ENCODE measurements at places on chromosomes 7 and 10.

GRCh38 chr10:87177-88080 is 38.3 kb upstream of the TUBB8 start:
- no peak for DNase-seq

GRCh38 chr7:114931656-114932011 is 9.7 kb downstream of the MDFIC start:
- peak; percentile 71 for DNase-seq

DNA sequence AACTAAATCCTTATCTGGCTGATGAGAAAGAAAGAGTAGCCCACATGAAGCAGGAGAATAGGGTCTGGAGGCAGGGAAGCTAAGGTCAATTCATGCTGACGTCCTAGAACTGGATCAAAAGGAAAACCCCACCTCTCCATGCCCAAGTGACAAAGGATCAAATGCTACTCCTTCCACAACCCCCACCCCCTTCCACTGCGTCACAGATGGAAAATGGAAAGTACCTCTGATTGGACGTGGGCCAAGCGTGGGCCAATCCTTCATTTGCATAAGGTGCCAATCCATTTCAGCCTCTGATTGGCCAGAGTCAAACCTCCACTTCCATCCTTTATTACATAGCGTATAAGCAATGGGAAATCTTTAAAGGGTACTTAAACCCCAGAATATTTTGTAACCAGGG is 431.3 kb upstream of the ETV1 start:
- no peak for DNase-seq

DNA sequence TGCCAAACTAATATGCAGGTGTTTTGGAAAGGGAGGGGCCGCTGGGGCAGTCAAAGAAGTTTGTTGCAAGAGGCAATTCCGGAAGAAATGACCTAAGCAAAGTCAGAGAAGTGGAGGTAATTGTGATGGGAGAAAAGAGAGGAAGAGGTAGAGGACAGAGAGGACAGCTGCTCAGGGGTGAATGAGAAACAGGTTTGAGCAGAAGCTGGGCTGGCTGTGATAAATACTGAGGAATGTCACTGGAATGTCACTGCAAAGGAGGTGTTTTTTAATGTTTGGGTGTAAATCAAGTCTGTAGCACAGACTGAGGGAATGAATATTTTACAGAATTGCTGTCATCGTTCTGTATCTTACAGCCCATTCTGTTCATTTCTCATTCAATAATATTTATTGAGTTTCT is 207.2 kb downstream of the DPP6 start:
- DNase-seq = no peak

DNA sequence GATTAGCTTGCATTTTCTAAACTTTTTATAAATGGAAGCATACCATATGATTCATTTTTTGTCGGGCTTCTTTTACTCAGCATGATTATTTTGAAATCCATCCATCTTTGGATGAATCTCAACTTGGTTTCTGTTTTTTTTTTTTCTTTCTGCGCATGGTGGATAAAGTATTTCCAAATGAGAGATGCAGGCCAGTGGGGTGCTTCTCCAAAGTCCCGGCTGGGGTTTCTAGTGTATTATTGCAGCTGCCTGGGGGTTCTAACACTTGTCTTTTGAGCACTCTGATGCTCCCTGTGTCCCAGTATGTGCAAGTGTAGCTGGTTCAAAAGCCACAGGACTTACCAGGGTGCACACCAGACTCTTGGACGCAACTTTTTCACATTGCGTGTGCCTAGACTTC is 70.9 kb upstream of the LOXL4 start:
- no peak for DNase-seq

All from activated CD4-positive, alpha-beta T cell treated with anti-CD3 and anti-CD28 coated beads, Interleukin-2, Interleukin-4, amounts not matched to agents 100 ng/mL and 50 ng/mL, durations not matched to agents 16 hours and 8 hours (primary cell).